ENCODE measurements at places on chromosomes 4 and X.

GRCh38 chr4:184279496-184280061 lies 61.9 kb upstream of the ENPP6 start:
- no peak for DNase-seq

GRCh38 chr4:123843137-123843536 lies 446.5 kb downstream of the SPRY1 start:
- no peak for DNase-seq

- no peak for DNase-seq
Measured at GRCh38 chrX:40006106-40007017, 91.4 kb downstream of the BCOR start.

DNA sequence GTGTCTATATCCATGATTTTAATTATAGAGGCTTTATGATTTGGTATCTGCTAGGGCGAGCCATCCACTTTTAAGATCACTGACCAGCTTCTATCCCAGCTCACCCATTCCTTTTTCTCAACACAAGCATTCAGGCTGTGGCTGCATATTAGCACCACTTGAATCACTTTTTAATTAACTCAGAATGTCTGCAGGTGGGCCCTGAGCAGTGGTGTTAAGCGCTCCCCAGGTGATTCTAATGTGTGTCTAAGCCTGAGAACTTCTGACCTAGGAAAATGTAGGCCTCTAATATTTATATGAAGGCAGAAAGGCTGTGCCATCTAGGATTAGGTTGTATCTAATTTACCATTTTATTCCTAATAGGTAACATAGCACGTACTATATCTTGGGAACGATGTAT lies 19.8 kb upstream of the QRFPR start:
- no peak for DNase-seq
